ENCODE measurements at places on chromosomes 7 and 10. TPM values are rescaled to one million over a fixed set of nuclear protein-coding genes. Genes with fewer than 3 reads are reported as not detected.

DNA sequence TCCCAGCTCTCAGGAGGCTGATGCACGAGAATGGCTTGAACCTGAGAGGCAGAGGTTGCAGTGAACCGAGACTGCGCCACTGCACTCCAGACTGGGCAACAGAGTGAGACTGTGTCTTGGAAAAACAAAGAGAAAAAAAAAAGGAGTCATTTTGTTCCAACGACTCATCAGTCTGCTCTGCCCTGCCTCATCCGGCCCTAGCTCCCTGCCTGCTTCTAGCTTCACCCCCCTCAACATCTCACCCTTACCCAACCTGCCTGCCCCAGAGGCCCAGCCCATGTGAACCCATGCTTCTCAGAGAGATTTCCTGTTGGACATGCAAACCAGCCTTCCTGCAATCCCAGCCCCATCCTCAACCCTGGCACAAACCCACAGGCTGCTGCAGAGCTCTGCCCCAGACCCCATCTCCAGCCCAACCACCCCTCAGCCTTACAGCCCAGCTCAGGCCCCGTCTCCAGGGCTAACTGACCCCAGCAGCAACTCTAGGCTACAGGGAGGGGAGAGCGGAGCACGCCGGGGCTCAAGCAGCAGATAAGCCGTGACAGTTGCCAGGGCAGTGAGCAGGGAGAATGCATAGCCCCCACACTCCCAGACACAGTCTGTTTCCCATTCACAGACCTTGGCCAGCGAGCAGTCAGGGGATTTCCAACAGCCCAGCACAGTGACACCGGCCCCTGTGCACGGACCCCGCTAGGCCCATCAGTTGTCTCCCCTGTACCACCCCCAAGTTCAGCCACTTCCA lies 86.0 kb upstream of the KCTD7 start:
- DNase-seq: no peak

DNA sequence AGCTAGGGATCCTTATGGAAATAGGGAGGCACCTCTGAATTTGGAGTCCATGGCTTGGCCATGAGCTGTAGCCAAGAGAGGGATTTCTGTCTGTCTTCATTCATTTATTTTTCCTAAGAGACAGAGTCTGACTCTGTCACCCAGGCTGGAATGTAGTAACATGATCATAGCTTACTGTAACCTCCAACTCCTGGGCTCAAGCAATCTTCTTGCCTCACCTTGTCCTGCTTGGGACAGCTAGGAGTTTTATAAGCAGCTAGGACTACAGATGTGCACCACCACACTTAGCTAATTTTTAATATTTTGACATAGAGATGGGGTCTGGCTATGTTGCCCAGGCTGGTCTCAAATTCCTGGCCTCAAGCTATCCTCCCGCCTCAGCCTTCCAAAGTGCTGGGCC lies 8.5 kb upstream of the HABP2 start:
- DNase-seq: no peak

DNA sequence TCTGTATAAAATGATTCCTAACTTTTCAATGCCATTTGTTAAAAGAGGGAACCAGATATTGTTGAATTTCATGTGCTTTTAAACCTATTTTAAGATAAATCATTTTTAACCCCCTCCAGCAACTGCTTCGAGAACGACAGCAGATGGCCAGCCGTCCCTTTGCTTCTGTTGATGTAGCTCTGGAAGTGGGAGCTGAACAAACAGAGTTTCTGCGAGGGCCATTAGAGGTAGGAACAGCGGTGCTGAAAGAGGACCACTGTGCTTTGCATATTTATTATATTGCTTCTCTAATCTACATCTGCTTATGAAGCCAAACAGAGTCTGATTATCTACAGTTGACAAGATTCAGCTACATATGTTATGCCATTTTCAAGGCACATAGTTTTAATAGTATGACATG lies 545.9 kb downstream of the GFRA1 start:
- no peak for DNase-seq

Gene SLC16A12
- 0.29 TPM for total RNA-seq

- no peak for DNase-seq
Observed at GRCh38 chr10:131090761-131091661, 220.5 kb downstream of the TCERG1L start.

Data from uterus (tissue), 4 donors.